Central memory CD8-positive, alpha-beta T cell (primary cell): ENCODE measurements at places on chromosomes 16 and 17.

DNA sequence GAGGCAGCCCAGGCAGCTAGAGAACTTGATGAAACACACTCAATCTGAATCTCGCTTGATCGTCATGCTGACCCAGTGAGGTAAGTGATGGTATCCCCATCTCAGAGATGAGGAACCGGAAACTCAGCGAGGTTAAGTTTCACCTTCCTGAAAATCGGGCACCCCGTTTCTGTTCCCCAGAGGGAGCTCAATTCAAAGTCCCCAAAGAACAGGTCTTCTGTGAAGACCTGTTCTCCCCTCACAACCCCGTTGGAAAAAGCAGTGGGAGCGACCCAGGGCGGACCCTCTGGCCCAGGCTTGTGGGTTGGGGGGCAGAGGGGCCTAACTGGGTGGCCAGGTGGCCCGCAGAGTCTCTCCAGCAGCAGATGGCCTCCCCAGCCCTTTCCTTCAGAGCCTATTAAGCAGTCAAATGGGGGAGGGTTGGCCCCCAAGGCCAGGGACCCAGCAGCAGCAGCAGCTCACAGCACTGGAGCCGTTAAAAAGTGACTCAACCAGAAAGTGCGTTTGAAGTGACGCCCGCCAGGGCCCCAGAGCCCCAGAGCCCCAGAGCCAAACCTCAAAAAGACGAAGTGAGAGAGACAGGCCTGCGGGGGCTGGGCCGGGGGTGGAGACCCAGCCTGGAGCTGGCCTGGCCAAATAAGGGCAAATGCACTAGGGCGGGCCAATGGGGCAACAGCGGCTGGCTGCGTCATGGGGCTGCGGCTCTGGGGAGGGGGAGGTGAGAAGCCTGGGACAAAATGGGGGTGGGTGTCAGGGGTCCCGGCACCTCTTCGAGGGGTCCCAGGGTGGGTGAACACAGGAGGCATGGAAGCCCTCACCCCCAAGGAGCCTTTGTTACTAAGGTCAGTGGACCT, 9.2 kb upstream of the TSPOAP1 start:
- DNase-seq = peak; percentile 91

DNA sequence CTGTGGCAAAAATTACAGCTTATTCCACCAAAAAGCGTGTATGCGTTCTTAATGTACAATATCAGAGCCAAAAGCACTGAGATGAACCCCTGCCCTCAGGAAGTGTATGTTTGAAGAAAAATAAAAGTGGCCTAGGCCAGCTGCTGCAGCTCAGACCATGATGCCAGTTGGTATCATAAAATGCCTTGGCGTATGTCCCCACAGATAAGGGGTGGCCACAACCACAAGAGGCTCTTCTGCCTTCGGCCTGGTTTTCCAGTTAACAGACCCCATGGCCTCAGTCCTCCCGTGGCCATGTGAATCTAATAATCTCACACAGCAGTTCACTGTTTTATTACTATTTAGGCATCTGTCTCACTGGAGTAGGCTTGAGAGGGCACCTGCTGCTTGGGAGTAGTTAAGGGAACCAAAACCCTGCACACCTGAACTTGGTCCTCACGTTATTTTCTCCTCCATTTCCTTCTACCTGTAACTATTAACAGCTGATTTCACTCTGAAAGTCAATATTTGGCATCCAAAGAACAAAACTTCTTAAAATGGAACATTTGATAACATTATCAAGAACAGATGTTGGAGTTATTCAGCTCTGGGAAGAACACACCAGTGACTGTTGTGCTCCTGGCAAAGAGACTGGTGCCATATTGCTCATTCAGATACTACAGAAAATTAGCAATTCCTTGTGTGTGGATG, 34.8 kb upstream of the ERN1 start:
- DNase-seq = no peak

DNA sequence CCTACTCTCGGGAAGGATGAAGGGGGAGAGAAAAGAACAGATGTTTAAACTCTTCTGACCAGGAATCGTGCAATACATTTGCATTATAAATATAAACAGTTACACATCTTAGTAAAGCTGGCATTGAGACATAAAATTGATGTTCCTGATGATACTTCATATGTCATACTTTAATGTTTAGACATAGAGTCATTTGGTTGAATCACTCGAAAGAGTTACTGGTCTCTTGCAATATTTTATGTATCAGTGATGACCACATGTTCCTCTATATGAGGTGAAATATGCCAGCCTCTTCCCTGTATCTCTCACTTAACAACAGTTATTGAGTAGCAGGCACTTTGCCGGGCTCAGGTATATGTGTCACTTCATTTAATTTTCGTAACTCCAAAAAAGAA, 49.7 kb upstream of the PMFBP1 start:
- no peak for DNase-seq

- no peak for DNase-seq
Measured at GRCh38 chr17:12789481-12790248, at the start of gene ARHGAP44. Gene ARHGAP44 (plus strand): TSS chr17:12789498. CDS start chr17:12789839, 341 bp downstream.

DNA sequence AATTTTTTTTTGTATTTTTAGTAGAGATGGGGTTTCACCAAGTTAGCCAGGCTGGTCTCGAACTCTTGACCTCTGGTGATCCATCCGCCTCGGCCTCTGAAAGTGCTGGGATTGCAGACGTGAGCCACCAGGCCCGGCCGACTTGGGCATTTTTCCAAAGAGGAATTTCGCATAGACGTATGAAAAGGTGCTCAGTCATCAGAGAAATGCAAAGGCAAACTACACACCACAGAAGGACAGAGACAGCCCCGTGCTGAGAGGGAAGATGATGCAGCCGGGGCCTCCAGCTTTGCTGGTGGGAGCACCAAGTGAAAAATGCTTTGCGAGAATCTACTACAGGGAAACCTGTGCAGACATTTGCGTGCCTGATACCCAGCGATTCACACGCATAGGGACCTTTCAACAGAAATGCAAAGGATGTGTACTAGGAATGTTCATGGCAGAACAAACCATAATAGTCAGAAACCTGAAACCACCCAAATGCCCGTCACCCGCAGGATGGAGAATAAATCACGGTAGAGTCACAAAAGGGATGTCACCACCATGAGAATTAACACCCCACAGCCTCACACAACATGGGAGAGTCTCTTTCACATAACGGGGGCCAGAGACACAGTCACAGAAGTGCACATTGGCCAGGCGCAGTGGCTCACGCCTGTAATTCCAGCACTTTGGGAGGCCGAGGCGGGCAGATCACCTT, 5.2 kb downstream of the RAB40B start:
- DNase-seq = no peak

DNA sequence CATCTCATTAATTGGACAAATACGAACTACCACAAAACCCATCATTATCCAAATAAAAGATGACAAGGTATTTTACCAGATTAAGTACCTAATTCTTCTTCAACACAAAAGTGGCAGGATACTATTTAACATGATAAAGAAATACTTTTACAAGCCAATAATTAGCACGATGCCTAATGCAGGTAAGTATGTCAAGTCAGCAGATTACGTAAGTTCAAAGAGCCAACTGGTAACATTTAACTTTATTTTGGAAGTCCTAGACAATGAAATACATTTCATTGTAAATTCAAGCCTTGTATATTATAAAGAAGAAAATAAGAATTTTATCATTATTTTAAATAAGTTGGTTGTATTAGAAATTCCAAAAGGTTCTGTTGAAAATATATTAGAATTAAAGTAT, 535.3 kb upstream of the SOX9 start:
- DNase-seq = no peak

- no peak for DNase-seq
Measured at GRCh38 chr16:12815361-12815760, 11.7 kb upstream of the CPPED1 start.

- no peak for DNase-seq
Measured at GRCh38 chr17:75650874-75651273, 16.1 kb downstream of the RECQL5 start.

- no peak for DNase-seq
Measured at GRCh38 chr17:2849327-2849670, 53.1 kb downstream of the RAP1GAP2 start.

DNA sequence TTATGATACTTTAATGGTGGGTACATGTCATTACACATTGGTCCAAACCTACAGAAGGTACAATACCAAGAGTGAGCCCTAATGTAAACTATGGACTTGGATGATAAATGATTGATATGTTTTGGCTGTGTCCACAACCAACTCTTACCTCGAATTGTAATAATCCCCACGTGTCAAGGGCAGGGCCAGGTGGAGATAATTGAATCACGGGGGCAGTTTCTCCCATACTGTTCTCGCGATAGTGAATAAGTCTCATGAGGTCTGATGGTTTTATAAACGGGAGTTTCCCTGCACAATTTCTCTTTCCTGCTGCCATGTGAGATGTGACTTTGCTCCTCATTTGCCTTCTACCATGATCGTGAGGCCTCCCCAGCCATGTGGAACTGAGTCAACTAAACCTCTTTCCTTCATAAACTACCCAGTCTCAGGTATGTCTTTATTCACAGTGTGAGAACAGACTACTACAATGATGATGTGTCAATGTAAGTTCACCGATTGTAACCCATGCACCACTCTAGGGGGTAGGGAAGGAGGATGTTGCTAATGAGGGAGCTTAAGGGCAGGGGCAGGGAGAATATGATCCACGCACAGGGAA, 7.0 kb upstream of the METTL22 start:
- no peak for DNase-seq

- DNase-seq = no peak
Measured at GRCh38 chr17:77726549-77727006, 231.9 kb upstream of the TNRC6C start.

- no peak for DNase-seq
Measured at GRCh38 chr16:84040823-84041820, 1.5 kb downstream of the SLC38A8 start.

DNA sequence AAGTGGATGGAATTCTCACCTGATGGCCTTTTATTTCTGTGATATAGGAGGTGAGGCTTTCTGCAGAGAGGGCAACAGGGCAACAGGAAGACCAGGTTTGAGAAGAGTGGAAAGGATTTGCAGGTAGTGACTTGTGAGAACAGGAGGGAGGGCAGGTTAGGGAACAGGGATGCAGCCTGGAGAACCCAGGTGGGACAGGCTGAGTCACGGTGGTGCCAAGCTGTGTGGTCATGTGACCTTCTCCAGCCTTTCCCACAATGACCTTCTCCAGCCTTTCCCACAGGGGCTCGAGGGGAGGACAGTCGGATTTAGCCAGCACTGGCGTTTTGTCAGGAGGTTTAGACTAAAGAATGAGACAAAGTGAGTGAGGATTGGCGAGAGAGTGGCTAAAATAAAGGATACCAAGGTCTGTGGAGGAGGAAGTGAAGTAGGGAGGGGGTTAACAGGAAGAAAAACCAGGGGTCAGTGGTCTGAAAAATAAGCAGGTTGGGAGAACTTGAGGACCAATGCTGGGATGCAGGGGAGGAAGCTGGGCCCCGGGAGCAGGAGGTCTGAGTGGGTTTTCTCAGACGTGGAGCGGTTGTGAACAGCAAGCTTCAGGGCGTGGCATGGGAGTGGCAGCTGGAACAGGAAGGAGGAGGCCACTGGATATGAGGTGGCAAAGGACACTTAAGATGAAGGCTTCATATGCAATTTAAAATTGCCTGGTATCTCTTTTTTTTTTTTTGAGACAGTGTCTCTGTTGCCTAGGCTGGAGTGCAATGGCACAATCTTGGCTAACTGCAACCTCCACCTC, 37.7 kb downstream of the DNAH2 start:
- DNase-seq = no peak

GRCh38 chr16:52237823-52238222, 309.1 kb downstream of the TOX3 start:
- DNase-seq = no peak

DNA sequence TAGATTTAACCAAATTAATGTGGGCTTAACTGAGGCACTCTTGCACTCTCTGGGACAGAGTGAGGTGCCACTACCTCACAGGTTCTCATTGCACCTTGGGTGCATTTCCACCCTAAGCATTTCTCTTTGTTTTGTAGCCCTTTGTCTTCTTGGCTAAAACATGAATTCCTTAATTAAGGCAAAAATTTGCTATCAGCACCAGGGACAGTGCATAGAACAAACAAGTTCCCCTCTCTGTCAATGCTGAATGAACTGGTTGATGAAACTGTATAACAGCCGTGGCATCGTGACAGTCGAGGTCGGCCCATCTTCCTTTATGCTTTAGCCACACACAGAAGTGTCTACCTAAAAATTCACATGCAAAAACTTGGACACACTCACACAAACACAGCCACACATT, 74.8 kb downstream of the HS3ST2 start:
- DNase-seq = no peak

DNA sequence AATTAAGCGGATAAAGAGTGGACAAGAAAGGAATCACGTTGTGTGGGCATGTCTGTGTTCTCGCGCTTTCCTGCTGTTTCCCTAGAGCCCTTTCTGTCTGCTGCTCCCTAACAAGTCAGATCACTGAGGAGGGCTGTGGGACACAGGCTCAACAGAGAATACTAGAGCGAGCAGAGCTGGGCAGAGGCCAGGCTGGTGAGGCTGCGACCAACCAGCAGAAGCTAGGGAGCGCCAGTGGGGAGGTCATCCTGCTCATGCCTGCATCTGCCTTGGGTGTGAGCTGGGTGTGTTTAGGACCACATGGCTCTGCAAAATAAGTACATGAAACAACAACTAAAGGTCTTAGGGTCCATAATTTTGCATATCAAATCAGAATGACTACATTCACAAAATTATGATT, 11.5 kb upstream of the FOXJ1 start:
- DNase-seq = no peak

DNA sequence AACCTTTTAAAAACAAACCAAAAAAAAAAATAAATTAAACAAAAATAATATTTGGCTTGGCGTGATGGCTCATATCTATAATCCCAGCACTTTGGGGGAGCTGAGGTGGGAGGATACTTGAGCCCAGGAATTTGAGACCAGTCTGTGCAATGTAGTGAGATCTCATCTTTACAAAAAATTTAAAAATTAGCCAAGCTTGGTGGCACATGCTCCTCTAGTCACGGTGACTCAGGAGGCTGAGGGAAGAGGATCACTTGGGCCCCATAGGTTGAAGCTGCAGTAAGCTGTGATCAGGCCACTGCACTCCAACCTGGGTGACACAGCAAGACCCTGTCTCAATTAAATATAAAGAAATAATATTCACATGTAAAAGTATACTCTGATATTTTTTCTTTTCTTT, 12.2 kb downstream of the GNGT2 start:
- DNase-seq = no peak

DNA sequence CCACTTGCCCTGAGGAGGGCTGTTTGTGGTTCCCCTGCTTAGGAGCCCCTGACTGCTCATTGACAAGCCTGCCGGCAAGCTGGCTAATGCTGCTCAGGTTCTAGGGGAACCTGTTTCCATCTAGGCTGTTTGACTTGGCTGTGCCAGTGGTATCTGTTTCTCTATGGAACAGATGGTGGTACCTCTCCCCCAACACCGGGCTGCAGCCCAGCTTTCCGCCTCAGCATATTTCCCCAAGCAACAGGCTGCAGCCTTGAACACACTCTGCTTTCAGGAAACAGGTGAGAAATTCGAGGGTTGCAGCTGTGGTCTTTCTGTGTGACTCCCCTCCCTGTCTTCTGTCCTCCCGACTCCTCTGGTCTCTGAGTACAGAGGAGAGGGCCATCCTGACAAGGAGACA, 132.3 kb downstream of the TMEM132E start:
- no peak for DNase-seq

DNA sequence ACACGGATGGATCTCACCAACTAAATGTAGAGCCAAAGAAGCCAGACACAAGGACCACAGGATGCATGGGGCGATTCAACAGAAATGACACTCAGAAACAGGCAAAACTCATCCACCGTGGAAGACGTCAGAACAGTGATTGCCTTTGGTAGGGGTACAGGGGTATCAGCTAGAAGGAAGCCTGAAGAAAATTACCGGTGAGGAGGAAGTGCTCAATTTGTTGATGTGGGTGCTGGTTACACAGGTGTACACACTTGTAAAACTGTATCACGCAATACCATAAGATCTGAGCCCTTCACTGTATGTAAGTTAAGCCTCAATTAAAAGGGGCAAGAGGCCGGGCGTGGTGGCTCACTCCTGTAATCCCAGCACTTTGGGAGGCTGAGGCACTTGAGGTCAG, 226.1 kb downstream of the C16orf78 start:
- DNase-seq = no peak
